ENCODE measurements at places on chromosomes 1 and 21.
A peak's percentile ranks its signal among the peaks of the same experiment; 100 is the strongest.

DNA sequence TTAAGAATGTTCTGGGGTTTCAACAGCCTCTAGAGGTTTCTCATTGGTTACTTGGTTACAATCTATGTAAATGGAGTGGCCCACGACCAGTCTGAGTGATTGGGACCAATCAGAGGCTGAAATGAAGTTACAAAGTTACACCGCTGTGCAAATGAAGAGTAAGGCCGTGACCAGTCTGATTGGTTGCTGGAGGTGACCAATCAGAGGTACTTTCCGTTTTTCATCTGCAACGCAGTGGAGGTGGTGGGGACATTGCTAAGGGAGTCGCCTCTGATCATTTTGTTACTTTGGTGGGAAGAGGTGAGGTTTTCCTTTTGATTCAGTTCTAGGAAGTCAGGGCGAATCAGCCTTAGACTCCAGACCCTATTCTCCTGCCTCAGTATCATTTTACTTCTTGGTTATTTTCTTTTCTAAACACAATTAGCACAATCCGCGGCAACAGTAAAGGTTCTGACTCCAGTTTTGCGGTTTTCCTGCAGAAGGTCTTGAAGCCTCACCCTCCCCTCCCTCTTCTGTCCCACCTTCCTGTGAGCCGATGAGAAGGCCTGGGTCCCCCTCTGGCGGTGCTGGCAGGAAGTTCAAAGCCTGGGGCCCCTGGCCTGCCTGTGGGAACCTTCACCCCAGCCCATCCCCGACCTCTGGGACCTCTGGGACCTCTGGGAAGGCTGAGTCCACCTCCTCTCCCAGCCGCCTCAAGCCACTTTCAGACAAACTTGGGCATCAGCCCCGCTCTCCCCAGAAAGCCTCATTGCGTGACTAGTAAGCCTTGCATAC is 38.7 kb upstream of the TTC34 start:
- no peak for DNase-seq

DNA sequence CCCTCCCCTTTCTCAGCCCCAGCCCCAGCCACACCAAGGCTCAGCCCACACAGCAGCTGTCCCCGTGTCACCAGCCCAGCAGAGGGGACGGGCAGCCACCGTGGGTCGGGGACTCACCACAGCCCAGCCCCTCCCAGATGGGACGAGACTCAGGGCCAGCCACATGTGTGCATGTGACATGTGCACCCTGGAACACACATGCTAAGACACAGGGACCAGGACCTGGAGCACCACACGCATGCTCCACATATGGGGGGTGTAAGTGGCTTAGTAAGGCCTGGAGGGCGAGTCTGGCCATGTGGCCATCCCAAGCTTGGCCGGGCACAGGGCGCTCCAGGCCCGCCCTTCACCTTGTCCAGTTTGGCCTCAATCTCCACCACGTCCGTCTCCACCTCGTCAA is 4.0 kb downstream of the ACAP3 start:
- DNase-seq, result no peak

GRCh38 chr1:20486457-20487235 is 636 bp upstream of the CAMK2N1 start:
- DNase-seq, result peak; percentile 82

GRCh38 chr1:185645686-185646085 is 88.5 kb upstream of the HMCN1 start:
- DNase-seq, result no peak

DNA sequence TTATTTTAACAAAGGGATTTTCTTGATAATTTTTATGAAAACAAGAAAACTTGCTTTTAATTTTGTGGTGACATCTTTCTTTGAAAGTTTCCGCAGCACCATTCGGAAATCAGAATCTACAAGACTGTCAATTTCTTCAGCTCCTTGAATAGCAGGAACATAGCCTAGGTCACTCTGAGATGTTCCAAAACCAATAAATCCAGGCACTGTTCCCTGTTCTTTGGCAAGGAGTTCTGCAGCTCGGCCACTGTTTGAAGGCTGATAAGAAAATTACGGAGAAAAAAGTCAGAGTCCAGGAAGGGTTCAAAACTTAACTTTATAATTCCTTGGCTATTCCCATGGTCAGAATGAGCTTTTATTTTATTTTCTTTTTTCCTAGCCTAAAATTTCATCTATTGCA is 6.0 kb downstream of the LTN1 start:
- no peak for DNase-seq

DNA sequence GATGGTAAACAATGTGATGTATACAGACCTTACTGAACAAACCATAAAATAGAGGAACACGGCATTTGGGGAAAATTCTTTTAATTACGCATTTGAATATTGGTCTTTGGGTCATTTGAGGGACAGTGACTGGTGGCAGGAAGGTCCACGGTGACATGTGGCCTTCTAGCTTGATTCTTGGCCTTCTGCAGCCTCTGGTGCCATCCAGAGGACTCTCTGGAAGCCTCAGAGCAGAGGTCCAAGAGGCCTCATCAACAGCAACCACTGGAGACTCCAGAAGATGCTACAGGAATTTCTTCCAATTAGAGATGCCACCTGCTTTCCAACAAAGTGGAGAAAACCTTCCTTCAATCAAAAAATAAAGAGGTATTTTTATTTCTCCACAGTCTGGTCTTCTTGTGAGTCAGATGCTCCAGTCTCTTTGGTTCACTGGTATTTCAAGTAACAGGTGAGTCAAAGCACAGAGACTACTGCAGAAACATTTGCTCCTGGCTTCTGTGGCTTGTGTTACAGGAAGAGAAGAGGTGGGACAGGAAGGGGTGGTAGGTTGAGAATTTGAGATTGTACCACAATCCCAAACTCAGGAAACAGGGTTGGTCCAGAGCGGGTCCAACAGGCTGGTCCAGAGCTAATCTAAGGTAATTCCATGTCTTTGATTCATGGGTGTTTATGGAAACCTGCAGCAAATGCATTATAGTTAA is 2.7 kb upstream of the F5 start:
- no peak for DNase-seq

GRCh38 chr1:22104094-22104493 is 38.8 kb downstream of the WNT4 start:
- no peak for DNase-seq

GRCh38 chr1:51009381-51009780 is 39.3 kb downstream of the CDKN2C start:
- DNase-seq, result no peak
